ENCODE measurements at places on chromosomes 16 and 17.

- DNase-seq: no peak
Measured at GRCh38 chr16:56911771-56912571, 20.0 kb upstream of the HERPUD1 start.

GRCh38 chr17:41837761-41838538, at the start of gene KLHL10:
KLHL10 (plus strand) TSS chr17:41837825; CDS start chr17:41837933, 108 bp downstream.
- DNase-seq: no peak

- no peak for DNase-seq
Measured at GRCh38 chr16:67922221-67922620, 9.4 kb downstream of the CTRL start.

GRCh38 chr17:79457376-79457775, 153.5 kb downstream of the RBFOX3 start:
- DNase-seq: no peak

- DNase-seq: no peak
Measured at GRCh38 chr16:4936991-4937781, at the start of gene PPL. PPL (minus strand) TSS chr16:4937148; CDS start chr16:4937045, 103 bp downstream.

- DNase-seq: peak; percentile 94
Measured at GRCh38 chr17:43388359-43389045, 10.3 kb upstream of the ARL4D start.

GRCh38 chr17:62017496-62017895, 47.6 kb downstream of the MED13 start:
- DNase-seq: no peak

DNA sequence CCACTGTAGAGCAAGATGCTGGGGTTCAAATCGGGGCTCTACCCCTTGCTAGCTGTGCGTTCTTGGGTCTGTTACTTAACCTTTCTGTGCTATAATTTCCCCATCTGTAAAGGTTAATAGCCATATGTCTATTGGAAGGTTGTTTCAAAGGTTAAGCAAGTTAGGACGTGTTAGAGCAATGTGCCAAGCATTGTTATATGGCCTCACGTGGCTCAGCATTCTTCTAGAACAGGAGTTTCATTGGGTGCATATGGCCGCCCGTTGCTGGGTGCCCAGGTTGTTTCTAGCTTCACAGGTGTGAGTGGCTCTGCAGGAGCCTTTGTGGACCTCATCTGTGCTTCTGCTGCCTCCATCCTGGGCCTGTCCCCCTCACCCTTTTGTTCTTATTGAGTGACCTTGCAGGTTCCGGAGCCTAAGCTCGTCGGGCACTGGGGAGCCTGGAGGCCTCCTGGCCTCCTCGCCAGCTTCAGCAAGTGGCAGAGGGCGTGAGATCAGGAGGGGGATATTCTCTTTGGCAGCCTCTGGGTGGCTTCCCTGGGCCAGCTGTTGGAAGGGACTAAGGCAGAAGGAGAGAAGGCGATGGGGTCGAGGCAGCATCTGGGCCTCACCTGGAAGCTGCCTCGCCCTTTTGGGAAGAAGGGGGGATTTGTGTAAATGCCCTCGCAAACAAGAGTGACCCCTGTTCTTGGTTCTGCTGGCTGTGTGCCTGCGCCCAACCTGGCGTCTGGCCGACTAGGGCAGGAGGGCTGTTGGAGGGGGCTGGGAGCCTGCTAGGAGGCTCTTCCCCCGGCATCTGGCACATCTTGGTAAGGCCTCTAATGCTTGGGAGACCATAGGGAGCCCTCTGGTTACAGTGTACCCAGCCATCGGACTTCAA, 80.2 kb upstream of the CIBAR2 start:
- DNase-seq: no peak

DNA sequence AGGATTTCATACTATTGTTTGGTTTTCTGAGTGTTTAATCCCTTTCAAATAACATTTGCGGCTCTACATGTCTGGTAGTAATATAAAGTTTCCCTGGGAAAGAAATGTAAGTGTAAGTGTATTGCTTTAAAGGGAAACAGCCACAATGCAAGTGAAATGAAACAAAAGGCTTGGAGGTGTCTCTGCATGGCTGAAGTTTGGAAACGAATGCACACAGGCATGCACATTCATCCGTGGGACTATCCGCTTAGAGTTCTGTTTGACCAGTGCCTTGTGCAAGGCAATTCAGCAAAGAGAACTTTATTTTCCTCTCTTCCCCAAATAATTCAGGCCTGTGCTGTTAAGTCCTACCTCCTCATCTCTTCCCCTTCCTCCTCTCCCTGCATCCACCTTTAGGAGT, 56.1 kb upstream of the MRTFB start:
- no peak for DNase-seq

DNA sequence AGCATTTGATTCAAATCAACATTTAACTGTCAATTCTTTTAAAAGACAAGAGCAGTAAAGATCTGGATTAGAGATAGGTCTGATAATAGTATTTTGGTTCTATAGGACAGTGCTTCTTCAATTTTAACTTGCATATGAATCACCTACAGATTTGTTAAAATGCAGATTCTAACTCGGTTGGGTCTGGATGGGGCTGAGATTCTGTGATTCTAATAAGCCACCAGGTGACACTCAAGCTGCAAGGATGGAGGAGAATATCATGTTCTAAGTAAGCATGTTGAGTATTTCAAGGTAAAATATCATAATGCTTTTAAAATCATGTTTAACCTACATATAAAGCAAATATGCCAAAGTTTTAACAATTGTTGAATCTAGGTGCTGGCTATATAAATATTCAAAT, 15.8 kb downstream of the TSPOAP1 start:
- no peak for DNase-seq

DNA sequence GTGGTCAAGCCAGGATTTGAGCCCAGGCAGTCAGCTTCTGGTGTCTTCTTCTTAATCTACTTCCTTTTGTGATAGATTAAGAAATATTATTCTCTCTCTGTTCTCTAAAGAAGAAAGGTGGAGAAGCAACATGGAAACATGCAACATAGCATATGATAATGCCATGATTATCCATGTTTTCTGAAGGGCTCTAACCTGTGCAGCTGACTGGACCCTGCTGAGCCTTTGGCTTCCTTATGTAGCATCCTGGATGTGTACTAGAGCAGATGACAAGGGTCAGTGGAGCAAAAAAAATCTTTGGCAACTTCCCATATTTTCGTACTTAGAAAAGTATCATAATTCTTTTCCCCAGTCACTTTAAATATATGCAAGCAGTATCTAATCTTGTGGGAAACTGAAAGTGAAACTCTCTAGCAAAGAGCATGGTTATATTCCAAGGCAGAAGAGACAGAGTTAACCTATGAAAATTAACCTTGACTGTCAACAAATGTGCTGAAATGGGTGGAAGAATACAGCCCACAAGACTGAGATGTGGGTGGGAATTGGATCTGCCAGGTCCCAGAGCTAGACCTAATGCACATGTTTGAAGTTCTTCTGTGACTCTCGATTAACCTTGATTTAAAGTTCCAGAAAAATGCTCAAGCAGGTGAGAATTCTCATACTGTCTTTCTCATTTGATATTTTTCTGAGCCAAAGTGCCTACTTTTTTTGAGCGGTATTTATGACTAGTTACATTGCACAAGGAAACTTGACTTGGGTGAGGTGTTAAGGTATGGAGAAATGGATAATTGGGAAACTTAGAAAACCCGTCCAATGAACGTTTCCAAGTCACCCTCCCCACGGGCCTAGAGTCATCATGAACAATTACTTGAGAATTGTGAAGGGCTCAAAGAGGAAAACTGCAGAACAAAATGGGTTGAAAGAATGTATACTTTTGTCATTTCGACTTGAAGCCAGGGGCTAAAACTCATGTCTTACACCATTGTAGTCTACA, 248.6 kb downstream of the FTO start:
- no peak for DNase-seq

DNA sequence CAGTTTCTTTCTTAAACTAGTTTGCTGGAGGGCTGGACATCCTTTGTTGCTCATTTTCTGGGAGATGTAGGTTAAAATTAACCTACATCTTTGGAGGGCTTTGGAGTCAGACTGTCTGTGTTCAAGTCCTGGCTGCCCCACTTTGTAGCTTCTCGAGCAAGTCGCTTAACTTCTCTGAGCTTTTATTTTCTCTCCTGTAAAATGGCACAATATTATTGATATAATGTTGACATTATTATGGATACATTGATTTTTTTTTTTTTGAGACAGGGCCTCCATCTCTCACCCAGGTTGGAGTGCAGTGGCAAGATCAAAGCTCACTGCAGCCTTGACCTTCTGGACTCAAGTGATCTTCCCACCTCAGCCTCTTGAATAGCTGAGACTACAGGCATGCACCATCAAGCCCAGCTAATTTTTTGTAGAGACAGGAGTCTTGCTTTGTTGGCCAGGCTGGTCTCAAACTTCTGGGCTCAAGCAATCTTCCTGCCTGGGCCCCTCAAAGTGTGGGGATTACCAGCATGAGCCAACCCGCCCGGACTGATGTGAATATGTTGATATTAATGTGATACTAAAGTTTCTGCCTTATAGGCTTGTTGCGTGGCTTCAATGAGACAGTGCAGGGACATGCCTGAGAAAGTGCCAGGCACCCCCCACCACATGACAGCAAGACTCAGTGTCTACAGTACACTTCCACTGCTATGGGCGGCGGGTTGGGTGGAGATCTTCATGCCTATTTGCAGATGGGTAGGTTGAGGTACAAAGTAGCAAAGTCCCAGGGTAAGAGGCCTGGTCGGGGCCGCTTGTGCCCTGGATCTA, 31.6 kb upstream of the RMI2 start:
- DNase-seq: no peak

- no peak for DNase-seq
Measured at GRCh38 chr16:87702325-87702811, 63.4 kb downstream of the KLHDC4 start.

GRCh38 chr17:72135546-72136325, 14.9 kb downstream of the SOX9 start:
- DNase-seq: no peak

DNA sequence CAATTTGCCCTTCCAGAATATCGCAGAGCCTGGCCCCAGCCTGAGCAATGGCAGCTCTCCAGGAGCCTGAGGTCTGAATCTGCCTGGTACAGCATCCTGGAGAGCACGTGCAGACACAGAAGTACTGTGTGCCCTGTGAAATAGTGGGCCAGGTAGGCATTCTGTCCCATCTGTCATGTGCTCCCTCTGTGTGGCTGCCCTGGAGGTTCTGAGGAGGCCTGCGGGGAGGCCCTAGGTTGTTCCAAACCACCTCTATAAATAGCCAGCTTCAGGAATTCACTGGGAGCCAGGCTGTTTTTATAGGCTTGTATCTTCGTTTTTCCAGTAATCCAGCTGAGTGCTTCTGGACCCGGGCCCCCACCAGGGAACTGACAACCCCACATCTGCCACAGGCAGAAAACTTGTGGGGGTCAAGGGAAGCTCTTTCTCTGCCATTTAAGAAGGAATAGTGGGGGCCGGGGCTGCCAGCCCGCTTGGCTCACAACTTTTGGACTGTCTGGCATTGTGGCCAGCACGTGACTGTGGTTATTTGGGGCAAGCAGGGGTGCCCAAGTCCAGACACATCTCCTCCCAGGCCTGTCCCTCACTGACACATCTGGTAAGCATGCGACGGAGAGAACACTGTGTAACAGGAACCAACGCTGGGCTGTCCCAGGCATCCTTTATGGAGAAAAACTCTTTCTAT, 356.3 kb upstream of the TNRC6C start:
- no peak for DNase-seq

DNA sequence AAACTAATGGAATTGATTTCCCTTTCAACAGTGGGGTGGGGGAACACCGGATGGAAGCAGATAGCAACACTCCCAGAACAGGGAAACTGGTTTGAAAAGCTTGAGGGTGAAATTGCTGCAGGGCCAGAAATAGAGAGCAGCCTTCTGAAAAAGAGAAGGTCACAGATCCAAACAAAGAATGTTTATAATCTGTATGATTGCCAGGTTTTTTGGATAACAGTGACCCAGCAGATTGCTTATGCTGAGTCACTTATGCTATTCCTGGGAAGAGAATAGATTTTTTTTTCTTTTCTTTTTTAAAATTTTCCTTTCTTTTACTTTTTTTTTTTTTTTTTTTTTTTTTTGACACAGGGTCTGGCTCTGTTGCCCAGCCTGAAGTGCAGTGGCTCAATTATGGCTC, 641.3 kb downstream of the KCNJ2 start:
- no peak for DNase-seq

All from CD8-positive, alpha-beta memory T cell (primary cell).